Caco-2 (cell line): ENCODE measurements at places on chromosomes 3 and 15. TPM values are rescaled to one million over a fixed set of nuclear protein-coding genes. Genes with fewer than 3 reads are reported as not detected.

Gene CTXND1
- total RNA-seq: 0.05 and 0.14 TPM in 2 replicates

Gene C3orf33
- total RNA-seq: 4.2 and 5.4 TPM in 2 replicates

Gene ARHGEF26
- 19.3 and 20.8 TPM in 2 replicates for total RNA-seq

Gene ANKRD34C
- not detected in 2 replicates for total RNA-seq

GRCh38 chr3:128884992-128885391 lies 5.6 kb downstream of the ACAD9 start:
- DNase-seq: no peak

DNA sequence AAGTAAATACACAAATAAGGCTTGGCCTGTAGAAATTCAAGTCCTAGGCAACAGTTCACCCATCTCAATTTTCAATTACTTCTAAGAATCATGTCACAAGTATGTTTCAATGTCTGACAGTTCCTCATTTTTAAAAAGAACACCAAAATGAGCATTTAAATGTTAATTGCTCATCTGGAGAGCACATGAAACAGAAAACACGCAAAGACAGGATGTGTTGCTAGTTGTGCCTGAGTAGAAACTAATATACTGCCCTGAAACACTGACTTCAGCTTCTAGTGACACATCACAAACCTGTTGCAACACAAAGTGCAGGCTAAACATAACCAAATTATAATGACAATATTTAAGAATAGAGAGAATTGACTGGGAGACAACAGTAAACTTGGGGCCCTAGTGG lies 167.3 kb upstream of the THBS1 start:
- DNase-seq: no peak

- DNase-seq: peak; percentile 76
Measured at GRCh38 chr3:149352556-149352955, 19.1 kb upstream of the TM4SF18 start.

DNA sequence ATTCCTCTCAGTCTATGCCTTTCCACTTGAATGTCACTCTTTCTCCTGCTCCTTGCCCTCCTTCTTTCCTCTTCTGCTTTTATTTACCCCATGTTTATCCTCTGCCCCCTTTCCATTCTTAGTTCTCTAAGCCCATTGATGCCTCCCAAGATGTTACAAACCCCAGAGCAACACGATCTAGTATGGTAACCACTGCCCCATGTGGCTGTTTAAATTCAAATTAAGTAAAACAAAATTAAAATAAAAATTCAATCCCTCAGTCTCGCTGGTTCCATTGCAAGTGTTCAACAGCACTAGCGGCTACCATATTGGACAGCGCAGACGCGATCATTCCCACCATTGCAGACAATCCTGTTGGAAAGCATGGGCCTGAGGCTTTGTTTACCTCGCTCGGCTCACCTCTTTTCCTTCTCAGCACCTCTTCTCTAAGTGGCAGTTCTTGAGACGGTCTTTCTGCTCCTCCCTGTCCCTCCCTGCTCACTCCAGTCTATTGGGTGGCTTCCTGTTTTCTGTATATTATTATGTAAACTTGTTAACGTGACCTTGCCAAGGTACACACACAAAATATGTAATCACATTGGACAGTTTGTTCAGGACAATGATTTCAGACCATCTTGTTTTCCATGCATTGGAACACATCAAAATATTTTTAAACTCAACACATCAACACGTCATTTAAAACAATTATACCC lies 21.8 kb upstream of the CA12 start:
- no peak for DNase-seq

GRCh38 chr3:54476891-54477290 lies 354.5 kb downstream of the CACNA2D3 start:
- DNase-seq: no peak

GRCh38 chr3:13484851-13485590 lies 4.9 kb downstream of the HDAC11 start:
- DNase-seq: no peak

GRCh38 chr15:55241891-55242290 lies 45.1 kb upstream of the RSL24D1 start:
- DNase-seq: no peak
